ENCODE measurements at places on chromosomes 7 and 10. TPM values are rescaled to one million over a fixed set of nuclear protein-coding genes. Genes with fewer than 3 reads are reported as not detected.

DNA sequence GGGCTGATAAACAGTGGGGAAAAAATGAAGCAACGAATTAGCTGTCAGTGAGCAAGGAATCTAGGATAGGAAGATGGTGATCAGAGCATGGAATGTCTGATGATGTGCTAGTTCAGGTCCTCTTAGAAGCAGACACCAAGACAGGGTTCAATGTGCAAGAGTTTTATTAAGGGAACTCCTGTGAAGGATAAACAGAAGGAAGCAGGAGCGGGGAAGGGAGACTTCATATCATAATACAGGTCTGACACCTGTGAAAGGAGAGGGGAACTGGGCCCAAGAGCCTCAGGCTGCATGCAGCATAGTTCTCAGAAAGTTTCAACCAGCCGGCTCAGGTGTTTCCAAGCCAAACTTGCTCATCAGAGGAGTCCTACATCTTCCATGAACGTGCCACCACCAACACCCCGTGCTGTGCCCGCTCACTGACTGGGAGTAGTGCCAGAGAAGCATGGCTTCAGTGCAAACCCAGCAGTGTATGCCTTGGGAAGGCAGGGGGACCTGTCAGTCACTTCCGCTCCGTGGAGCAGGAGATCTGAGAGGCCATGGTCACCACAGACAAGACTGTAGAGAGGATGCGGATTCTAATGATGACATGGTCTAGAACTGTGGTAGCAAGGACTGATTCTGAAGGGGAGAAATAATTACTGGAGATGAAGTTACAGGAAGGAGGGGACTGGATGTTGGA is 45.8 kb downstream of the ZNF800 start:
- no peak for DNase-seq
- H3K27me3 ChIP-seq: no peaks in the 10 kb centered on the region
- peak overlapping the region; percentile 42 for H3K27ac ChIP-seq

DNA sequence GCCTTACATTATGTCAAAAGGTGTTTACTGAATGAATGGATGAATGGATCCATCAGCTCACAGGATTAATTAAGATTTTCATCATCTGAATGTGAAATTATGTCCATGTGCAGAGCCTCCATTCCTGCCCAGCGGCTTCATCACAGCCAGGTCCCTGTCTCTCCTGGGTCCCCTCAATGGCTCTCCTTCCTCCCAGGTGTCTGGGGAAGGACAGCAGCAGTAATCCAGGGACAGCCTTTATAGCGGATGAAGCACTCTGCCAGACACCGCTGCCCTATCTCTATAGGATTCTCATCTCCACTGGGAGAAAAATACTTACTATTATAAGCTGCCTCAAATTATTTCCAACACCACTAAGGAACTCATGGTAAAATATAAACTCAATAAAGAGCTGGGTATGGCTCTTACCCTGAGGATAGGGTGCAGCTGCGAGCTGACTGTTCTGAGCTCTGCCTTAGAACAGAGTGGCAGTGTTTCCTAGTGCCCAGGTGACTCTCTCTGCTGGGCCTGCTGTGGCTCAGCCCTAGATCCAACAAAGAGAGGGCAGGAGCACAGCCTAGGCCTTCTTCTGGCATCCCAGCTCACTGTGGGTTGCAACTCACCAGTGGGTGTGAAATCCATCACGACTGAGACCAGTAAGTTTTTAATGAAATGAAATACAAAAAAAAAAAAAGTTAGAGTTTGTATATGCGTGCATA is 38.3 kb downstream of the GPRIN2 start:
- H3K4me3 ChIP-seq: no peak overlapping the region
- no peaks in the 10 kb centered on the region for H3K27me3 ChIP-seq
- no peak for DNase-seq
- no peak overlapping the region for H3K27ac ChIP-seq
- no peaks in the 10 kb centered on the region for H3K36me3 ChIP-seq

- peaks cover 7% of the 10 kb centered on the region for H3K36me3 ChIP-seq
- H3K4me1 ChIP-seq: peaks cover 6% of the 10 kb centered on the region
- H3K27me3 ChIP-seq: no peaks in the 10 kb centered on the region
- DNase-seq: no peak
Observed at GRCh38 chr10:17181751-17182150, 19.7 kb downstream of the TRDMT1 start.

DNA sequence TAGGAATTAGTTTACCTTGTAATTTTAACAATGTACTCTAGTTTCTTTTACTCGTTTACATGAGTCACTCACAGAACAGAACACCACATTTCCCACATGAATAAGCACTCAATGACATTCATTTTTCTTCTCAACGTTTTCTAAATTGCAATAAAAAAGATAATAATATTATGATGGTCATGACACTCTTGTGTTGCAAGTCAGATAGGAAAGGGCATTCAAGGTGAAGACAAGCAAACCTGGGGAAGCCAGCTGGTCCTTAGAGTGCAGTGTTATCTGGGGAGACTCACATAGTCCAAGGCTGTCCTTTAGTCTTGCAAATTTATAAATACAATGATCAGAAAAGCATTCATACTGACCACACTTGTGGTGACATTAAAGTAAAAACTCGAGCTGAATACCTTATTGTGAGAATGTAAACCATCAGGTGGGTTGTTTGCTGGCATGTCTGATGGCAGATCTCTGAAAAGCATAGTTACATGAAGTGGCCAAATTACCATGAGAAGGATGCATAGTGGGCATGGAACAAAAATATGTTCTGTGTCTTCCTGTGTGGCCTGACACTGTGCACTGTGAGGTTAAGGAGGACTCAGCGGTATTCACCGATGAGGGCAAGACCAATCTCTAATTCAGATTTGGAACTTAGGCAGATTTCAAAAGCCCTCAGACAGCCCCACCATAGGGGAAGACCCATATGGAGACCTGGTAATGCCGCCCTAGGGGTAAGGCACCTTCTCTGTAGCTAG is 158.9 kb upstream of the ASAH2 start:
- peak overlapping the region; percentile 54 for H3K27ac ChIP-seq
- H3K4me1 ChIP-seq: peaks cover 20% of the 10 kb centered on the region
- DNase-seq: no peak
- H3K36me3 ChIP-seq: peaks cover 6% of the 10 kb centered on the region
- no peaks in the 10 kb centered on the region for H3K27me3 ChIP-seq
- H3K4me3 ChIP-seq: no peak overlapping the region

GRCh38 chr7:127871226-127871625 is 160.0 kb downstream of the LRRC4 start:
- no peak overlapping the region for H3K4me3 ChIP-seq
- peaks cover 5% of the 10 kb centered on the region for H3K4me1 ChIP-seq
- H3K27me3 ChIP-seq: no peaks in the 10 kb centered on the region
- H3K27ac ChIP-seq: no peak overlapping the region

GRCh38 chr10:15349112-15349511 is 22.0 kb downstream of the FAM171A1 start:
- no peak for DNase-seq
- H3K36me3 ChIP-seq: no peaks in the 10 kb centered on the region
- no peak overlapping the region for H3K4me3 ChIP-seq
- peaks cover 8% of the 10 kb centered on the region for H3K4me1 ChIP-seq

GRCh38 chr7:4479367-4480039 is 202.6 kb upstream of the FOXK1 start:
- peak; percentile 72 for DNase-seq
- peaks cover 16% of the 10 kb centered on the region for H3K27me3 ChIP-seq
- no peak overlapping the region for H3K27ac ChIP-seq
- H3K4me1 ChIP-seq: no peaks in the 10 kb centered on the region
- no peaks in the 10 kb centered on the region for H3K36me3 ChIP-seq
- H3K4me3 ChIP-seq: no peak overlapping the region

DNA sequence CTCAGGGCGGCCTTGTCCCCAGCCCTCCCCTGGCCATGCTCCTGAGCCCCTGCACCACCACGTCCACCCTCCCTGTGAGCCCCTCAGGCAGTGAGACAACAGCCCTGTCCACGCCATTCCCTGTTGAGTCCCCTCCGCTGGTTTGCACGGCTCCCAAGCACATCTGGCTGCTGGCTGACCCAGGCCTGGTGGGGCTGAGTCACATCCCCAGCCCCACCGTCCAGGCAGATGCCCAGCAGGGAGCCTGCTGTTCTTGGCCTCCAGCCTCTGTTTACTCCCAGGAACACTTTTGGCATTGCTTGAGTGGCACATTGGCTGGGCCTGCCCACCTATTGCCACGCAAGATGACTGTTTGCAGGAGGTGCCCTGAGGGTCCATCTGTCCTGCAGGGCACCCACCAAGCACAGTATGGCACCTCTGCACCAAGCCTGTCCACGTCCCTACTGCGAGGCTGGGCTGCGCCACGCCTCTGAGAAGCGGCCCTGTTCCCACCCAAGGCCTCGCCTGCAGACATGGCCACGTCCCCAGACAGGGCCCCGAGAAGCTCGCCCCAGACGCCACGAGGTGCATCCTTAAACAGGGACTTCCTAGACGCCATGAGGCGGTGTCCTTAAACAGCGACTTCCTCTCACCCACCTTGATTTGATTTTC is 48.4 kb upstream of the INPP5A start:
- H3K4me1 ChIP-seq: peaks cover 24% of the 10 kb centered on the region
- no peaks in the 10 kb centered on the region for H3K36me3 ChIP-seq
- no peak overlapping the region for H3K27ac ChIP-seq
- DNase-seq: peak; percentile 87

GRCh38 chr7:107628461-107629064 is 32.1 kb upstream of the SLC26A4 start:
- DNase-seq: no peak
- no peaks in the 10 kb centered on the region for H3K4me1 ChIP-seq
- H3K27ac ChIP-seq: no peak overlapping the region
- no peaks in the 10 kb centered on the region for H3K36me3 ChIP-seq
- no peaks in the 10 kb centered on the region for H3K27me3 ChIP-seq
- no peak overlapping the region for H3K4me3 ChIP-seq

- peaks cover 7% of the 10 kb centered on the region for H3K36me3 ChIP-seq
- H3K27me3 ChIP-seq: no peaks in the 10 kb centered on the region
- DNase-seq: no peak
- H3K27ac ChIP-seq: no peak overlapping the region
Observed at GRCh38 chr10:13184730-13185514, 23.6 kb downstream of the MCM10 start.

DNA sequence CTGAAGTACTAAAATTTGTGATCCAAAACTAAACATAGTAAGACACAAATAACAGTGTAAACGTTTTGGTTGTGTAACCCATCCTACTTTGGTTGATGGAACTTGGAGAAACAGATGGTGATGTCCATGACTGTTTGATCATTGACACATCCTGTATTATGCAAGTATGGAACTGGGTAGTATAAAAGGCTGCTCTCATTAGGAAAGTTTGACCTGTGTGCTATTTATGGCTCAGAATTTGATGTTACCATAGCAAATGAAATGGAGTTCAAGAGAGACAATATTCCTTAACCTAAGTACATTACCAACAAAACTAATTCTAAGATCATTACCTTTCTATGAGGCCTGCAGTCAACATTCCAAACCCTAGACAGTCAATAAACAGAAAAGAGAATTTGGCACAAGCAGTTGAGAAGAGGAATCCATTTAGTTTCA is 39.9 kb downstream of the DKK1 start:
- H3K4me3 ChIP-seq: no peak overlapping the region
- H3K27me3 ChIP-seq: no peaks in the 10 kb centered on the region
- peak; percentile 47 for DNase-seq
- peaks cover 10% of the 10 kb centered on the region for H3K4me1 ChIP-seq
- no peaks in the 10 kb centered on the region for H3K36me3 ChIP-seq

DNA sequence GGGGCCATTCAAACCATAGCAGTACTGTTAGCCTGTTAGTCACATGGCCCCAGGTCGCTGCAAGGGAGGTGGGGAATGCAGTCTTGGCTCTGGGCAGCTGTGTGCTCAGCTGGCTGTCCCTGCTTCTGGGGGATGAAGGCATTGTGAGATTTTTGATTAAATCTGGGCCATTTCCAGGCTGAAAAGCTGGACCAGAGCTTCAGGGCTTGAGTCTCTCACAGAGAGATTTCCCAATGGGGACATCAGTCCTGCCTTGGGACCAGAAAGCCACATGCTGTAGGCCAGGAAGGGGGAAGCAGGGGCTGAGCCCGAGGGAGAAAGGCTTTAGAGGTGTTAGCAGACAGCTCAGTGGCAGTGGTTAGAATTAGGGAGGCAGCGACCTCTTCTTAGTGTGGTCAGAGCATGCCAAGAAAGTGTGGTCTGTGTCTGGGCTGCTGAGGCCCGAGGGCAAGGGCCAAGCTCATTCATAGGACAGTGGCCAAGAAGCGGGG is 33.6 kb downstream of the PALD1 start:
- no peaks in the 10 kb centered on the region for H3K27me3 ChIP-seq
- no peak overlapping the region for H3K27ac ChIP-seq

GRCh38 chr7:108102671-108103312 is 27.4 kb downstream of the LAMB4 start:
- DNase-seq: no peak
- no peak overlapping the region for H3K27ac ChIP-seq
- no peaks in the 10 kb centered on the region for H3K4me1 ChIP-seq
- no peak overlapping the region for H3K4me3 ChIP-seq
- peaks cover 10% of the 10 kb centered on the region for H3K27me3 ChIP-seq
- no peaks in the 10 kb centered on the region for H3K36me3 ChIP-seq

DNA sequence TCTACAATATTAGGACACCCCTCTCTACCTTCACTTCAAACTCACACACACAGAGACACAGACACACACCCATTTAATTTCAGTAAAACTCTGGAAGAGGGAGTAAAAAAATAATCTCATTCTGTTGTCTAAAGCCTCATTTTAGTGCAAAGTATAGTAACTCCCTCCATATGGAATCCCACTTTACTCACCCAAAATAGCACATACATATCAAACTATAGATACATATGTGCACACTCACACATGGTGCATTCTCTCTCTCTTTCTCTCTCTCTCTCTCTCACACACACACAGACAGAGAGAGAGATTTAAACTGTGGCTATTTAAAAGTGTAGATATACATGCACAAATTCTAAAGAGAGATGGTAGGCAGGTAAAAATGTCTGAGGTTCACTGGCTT is 179.6 kb upstream of the PTN start:
- DNase-seq: no peak
- H3K27me3 ChIP-seq: peaks cover 37% of the 10 kb centered on the region
- H3K4me1 ChIP-seq: peaks cover 6% of the 10 kb centered on the region
- no peaks in the 10 kb centered on the region for H3K36me3 ChIP-seq

DNA sequence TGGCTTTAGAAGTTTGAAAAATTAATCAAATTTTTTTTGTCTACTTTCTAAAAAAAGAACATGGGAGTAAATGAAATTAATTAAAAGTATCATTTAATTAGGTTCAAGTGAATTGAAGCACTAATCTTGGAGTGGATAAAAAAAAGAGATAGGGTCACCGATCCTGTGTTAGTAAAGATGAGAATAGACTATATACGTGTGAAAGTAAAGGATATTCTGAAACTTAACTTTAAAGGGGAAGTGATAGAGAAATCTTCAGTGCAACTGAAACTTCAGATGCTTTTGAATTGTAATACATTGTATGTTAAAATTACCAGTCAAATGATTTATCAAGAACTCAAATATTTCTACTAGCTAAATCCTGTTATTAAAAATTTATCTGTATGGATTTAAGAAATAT is 4.8 kb downstream of the NHLRC2 start:
- H3K36me3 ChIP-seq: peaks cover 42% of the 10 kb centered on the region
- H3K4me3 ChIP-seq: no peak overlapping the region
- no peak overlapping the region for H3K27ac ChIP-seq

The CLRN3 gene
- total RNA-seq: not detected

The ADCY1 gene
- 0.61 TPM for total RNA-seq

The CALCR gene
- total RNA-seq: not detected

The ACHE gene
- 0.30 TPM for total RNA-seq

The INHBA gene
- total RNA-seq: 14.3 TPM

The FAM25G gene
- not detected for total RNA-seq

All from MCF 10A (cell line).